ENCODE measurements at places on chromosomes 2 and 18. TPM values are rescaled to one million over a fixed set of nuclear protein-coding genes. Genes with fewer than 3 reads are reported as not detected.

The TMEM17 gene
- total RNA-seq, result 6.0 TPM

The TEX44 gene
- total RNA-seq, result not detected

The DPP10 gene
- not detected for total RNA-seq

The TXNDC9 gene
- total RNA-seq, result 37.3 TPM

The ARL4C gene
- total RNA-seq, result 74.7 TPM

The LOXL3 gene
- 0.32 TPM for total RNA-seq

The SERPINB3 gene
- total RNA-seq, result not detected

The KCNJ13 gene
- not detected for total RNA-seq

The TXNDC2 gene
- total RNA-seq, result 0.16 TPM

Data from A549 treated with ZK216348 at 1 μM for 4 hours (cell line).